ENCODE measurements at places on chromosomes 11 and 22. TPM values are rescaled to one million over a fixed set of nuclear protein-coding genes. Genes with fewer than 3 reads are reported as not detected.

DNA sequence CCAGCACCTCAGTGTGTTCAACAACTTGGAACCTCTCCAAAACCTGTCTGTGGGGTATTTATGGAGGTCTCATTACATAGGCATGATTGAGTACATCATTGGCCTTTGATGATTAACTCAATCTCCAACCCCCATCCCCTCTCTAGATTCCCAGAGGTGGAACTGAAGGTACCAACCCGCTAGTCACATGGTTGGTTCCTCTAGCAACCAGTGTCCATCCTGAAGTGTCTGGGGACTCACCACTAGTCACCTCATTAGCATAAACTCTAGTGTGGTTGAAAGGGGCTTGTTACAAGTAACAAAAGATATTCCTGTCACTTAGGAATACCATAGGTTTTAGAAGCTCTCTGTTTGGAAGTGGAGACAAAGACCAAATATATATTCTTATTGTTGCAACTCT is 40.3 kb downstream of the SIK2 start:
- peaks cover 13% of the 10 kb centered on the region for H3K36me3 ChIP-seq
- peaks cover 8% of the 10 kb centered on the region for H3K4me1 ChIP-seq
- no peak for DNase-seq
- no peaks in the 10 kb centered on the region for H3K27me3 ChIP-seq

- peaks cover 40% of the 10 kb centered on the region for H3K4me1 ChIP-seq
- no peaks in the 10 kb centered on the region for H3K27me3 ChIP-seq
- H3K27ac ChIP-seq = peak overlapping the region; percentile 100
- H3K4me3 ChIP-seq = peak overlapping the region; percentile 99
- DNase-seq = peak; percentile 57
- H3K36me3 ChIP-seq = peaks cover 48% of the 10 kb centered on the region
Measured at GRCh38 chr11:123062892-123063825, 1.2 kb upstream of the HSPA8 start.

DNA sequence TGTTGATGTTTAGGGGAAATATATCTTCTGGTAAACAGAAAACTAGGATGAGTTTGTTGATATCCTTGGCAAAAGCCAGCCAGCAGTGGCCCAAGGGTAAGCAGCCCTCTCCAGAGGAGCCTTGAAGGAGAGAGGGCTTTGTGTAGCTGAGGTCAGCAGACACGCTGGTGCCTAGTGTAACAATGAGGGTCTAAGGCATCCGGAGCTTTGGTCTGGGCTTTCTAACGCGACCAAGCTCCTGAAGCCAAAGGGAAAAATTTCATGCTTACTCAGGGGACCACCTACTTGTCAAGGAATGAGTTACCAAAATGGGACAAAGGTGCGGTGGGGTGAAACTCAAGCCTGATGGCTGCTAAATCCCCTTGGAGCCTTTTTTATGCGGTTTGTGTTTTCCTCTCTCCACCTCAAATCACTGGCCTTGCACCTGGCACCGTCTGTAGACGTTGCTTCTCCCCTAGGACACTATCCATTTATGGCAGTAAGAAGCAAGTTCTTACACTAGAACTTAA is 134.9 kb downstream of the DBX1 start:
- H3K27ac ChIP-seq = no peak overlapping the region
- peaks cover 2% of the 10 kb centered on the region for H3K27me3 ChIP-seq

The SGSM1 gene
- total RNA-seq = 0.29 TPM

The APOBEC3B gene
- 44.3 TPM for total RNA-seq
